RPMI7951 (cell line): ENCODE measurements at places on chromosomes 13 and 19. TPM values are rescaled to one million over a fixed set of nuclear protein-coding genes. Genes with fewer than 3 reads are reported as not detected.
A peak's percentile ranks its signal among the peaks of the same experiment; 100 is the strongest.

GRCh38 chr19:51097166-51097738 lies 11.0 kb downstream of the CTU1 start:
- DNase-seq, result peak; percentile 61

The SYT5 gene
- total RNA-seq, result 0.10 and 0.36 TPM in 2 replicates

The ZNF799 gene
- 3.9 and 4.8 TPM in 2 replicates for total RNA-seq

GRCh38 chr13:97640268-97640667 lies 206.3 kb downstream of the RAP2A start:
- no peak for DNase-seq

DNA sequence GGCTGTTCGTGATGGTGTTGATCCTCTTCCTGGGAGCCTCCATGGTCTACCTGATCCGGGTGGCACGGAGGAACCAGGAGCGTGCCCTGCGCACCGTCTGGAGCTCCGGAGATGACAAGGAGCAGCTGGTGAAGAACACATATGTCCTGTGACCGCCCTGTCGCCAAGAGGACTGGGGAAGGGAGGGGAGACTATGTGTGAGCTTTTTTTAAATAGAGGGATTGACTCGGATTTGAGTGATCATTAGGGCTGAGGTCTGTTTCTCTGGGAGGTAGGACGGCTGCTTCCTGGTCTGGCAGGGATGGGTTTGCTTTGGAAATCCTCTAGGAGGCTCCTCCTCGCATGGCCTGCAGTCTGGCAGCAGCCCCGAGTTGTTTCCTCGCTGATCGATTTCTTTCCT lies 12.2 kb upstream of the C19orf33 start:
- DNase-seq, result no peak

- DNase-seq, result peak; percentile 89
Measured at GRCh38 chr13:100887729-100888151, 213.1 kb upstream of the TMTC4 start.

DNA sequence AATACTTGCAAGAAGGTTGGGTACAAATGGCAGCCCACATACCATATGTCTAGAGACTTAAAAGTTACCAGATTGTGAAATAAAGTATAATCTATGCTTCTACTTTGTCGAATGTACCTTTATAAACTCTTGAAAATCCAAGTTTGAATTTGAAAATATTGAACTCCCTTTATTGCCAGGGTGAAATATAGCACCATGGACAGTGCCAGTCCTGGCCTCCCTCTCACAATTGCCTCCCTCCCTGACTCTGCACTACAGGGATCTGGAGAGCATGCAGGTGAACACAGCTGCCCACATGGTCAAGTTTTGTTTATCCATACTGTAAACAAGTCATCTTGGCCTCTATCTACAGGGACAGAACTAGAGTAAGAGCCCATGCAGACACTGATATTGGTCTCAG lies 394.1 kb upstream of the SLITRK6 start:
- DNase-seq, result no peak

The SIGLEC6 gene
- not detected in 2 replicates for total RNA-seq

The ITGBL1 gene
- total RNA-seq, result 57.1 and 69.0 TPM in 2 replicates

GRCh38 chr13:69980799-69981198 lies 126.8 kb upstream of the ATXN8OS start:
- no peak for DNase-seq

The ZNF441 gene
- 5.4 and 8.6 TPM in 2 replicates for total RNA-seq

The ZNF43 gene
- 5.1 and 6.5 TPM in 2 replicates for total RNA-seq

DNA sequence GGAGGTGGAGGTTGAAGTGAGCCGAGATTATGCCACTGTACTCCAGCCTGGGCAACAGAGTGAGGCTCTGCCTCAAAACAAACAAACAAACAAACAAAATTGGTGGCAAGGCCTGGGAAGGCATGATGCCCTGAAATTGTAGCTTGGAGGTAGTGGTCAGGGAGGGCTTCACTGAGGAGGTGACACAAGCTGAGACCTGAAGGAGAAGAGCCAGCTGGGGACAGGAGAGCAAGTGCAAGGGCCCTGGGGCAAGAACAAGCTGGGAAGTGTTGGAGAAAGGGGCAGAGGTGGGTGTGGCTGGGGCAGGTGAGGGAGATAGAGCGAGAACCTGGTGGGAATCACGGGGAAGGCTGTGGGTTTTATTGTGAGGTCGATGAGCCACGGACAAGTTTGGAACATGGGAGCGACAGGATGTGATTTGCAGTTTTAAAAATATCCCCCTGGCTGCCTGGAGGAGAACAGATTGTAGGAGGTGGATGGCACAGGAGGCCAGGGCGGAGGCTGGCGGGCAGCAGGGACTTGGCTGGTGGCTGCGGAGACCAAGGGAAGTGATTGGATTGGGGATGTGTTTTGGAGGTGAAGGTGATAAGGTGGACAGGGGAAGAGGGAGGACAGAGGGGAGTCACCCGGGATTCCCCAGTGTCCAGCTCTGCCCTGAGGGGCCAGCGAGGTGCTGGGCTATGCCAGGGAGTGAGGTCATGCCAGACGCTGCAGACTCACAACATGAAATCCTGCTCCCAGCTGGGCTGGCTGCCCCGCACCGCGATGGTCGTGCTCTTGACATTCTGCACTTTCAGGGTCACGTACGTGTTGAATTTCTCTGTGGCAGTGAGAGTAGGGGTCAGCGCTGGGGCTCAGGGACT lies 14.0 kb downstream of the UNC13A start:
- peak; percentile 49 for DNase-seq

- peak; percentile 5 for DNase-seq
Measured at GRCh38 chr13:42484386-42484785, 89.6 kb upstream of the TNFSF11 start.

DNA sequence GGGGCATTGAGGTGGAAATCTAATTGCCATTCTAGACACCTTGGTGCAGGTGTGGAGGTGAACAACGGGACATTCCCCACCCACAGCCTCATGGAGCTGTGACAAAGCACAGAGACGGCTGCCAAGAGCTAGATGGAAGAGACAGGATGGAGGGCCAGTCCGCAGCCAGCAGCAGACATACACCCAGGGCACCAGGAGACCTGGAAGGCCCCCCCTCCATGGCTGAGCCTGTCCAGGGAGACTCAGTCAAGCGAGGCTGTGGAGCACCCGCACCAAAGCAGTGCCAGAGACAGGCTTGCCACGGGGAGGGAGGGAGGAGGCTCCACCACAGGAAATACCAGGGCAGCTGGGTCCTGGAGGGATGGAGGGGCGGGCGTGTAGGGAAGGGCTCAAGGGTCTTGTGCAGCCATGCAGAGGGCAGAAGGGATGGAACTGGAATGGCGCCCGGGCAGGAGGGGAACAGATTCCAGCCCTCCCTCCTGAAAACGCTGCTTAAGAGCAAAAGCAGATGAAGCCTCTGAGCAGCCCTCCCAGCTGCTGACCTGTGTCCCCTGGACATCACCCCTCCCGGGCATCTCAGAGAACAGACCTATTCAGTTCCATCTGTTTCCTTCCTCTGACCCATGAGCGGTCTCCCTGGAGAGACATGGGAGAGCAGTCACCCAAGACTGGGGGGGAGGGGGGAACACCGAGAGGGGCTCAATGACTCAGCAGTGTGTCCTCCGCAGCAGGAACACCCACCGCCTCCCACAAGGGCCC lies 14.4 kb downstream of the EPS15L1 start:
- DNase-seq, result peak; percentile 63

DNA sequence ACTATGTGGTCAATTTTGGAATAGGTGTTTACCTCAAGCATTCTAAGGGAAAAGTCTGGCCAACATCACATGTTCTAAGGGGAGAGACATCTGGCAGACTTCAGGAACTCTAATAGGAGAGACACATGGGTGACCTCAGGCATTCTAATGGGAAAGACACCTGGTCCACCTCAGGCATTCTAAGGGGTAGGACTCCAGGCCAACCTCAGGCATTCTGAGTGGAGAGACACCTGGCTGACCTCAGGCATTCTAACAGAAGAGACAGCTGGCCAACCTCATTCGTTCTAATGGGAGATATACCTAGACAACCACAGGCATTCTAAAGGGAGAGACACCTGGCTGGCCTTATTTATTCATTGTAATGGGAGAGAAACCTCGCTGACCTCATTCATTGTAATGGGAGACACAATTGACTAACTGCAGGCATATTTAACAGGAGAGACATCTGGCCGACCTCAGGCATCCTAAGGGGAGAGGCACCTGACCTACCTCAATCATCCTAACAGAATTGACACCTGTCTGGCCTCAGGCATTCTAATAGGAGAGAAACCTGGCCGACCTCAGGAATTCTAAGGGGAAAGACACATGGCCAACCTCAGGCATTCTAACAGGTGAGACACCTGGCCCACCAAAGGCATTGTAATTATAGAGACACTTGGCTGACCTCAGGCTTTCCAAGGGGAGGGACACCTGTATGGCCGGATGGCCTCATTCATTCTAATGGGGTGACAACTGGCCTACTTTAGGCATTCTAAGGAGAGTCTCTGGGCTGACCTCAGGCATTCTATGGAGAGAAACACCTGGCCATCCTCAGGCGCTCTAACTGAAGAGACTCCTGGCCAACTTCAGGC lies 1346.8 kb downstream of the UQCRFS1 start:
- DNase-seq, result no peak

DNA sequence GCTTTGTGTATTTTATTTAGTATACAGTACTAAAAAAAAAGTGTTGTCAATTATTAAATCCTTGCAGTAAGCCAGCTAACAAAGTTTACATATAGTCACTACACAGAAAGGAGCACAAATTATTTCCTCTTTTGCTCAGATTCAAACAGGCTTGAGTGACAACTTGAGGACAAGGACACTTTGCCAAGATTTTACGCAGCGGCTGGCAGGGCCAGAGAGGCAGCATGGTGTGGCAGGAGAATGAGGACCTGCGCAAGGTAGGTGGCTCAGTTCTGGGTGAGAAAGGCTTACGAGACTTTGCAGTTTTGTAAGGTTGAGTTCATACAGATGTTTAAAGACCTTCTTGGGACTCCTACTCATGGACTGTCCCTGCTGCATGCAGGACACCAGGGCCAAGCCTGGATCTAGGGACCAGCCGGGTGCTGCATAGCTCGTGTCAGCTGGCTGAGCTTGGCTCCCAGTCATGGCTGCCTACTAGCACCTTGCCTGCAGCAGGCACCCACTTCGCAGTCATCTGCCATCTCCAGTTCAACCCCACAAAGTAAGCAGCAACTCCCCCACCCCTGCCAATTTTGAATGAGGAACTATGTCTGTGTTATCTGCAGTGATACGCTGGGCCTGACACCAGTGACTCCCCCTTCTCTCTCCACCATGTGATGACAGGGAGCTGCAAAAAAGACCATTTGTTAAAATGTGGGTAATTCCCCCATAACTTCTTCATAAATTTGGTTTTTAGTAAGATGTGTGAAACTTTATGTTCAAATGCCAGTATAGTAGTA lies 3.7 kb upstream of the TUBA3C start:
- DNase-seq, result no peak

The IFI30 gene
- total RNA-seq, result 56.0 and 69.6 TPM in 2 replicates

DNA sequence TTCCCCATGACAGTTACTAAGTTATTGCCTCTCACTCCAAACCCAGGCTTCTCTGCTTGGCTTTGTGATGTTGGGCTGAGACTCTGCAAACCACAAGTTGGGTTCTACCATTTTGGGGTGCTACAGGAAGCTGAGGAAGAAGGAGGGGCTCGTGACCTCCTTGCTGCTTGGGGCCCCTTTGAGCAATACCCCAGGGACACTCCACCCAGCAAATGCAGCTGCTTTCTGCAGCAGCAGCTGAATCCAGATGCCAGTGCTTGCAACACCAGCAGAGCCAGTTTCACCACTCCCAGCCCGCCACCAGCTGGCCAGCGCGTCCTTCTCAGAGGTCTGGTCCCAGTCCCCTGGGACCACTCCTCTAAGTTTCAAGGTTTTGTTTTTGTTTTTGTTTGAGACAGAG lies 22.0 kb upstream of the UBAC2 start:
- DNase-seq, result no peak

The TSHZ3 gene
- 8.5 and 9.9 TPM in 2 replicates for total RNA-seq

The DGKH gene
- total RNA-seq, result 3.6 and 4.4 TPM in 2 replicates

The N4BP2L1 gene
- 3.0 and 3.9 TPM in 2 replicates for total RNA-seq

DNA sequence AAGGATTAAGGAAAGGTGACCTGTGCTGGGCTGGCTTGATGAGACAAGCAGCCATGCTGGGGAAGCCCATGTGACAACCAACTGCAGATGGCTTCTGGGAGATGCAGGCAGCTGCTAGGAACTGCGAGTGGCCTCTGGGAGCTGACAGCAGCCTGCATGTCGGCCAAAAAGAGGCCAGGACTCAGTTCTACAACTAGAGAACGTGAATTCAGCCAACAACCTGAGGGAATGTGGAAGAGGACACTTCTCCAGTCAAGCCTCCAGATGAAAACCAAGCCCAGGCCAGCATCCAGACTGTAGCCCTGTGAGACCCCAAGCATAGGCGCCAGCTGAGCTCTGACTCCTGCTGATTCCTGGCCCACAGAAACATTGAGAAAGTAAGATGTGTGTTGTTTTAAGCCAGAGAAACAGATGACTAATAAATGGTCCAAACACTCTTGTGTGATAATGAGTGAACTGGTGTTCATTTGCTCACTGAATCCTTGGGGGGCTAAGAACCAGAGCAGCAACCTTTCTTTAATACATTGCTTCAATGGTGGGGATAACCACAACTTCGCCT lies 45.0 kb downstream of the SLC7A1 start:
- DNase-seq, result no peak

The ZNF536 gene
- 0.12 TPM in 1 of 2 replicates, not detected in the other for total RNA-seq

DNA sequence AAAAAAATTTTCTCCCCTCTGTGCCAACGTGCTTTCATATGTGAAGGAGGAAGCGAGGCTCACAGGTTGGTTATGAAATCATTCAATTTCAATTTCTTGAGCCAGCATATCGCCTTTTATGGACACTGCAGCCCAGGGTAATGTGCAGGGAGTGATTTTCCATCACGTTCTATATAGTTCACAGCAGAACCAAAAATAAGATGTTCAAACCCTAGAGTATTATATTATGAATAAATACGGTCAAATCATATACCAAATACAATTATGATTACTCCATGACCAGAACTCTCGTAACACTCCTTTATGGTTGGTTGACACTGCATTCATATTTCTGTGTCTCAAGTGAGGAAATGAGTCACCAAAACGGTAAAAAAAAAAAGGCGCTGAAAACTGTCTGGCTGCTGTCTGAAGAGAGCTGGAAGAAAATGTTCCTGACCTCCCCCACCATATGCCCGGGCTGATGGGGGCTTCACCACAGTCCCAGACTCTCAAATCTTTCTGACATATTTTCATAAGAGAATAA lies 75.8 kb upstream of the UBAC2 start:
- peak; percentile 68 for DNase-seq

The TUBB4A gene
- total RNA-seq, result 0.20 TPM in 1 of 2 replicates, not detected in the other
